ENCODE measurements at places on chromosomes 3 and 15.

GRCh38 chr3:177835008-177835407, 637.7 kb upstream of the TBL1XR1 start:
- peaks cover 4% of the 10 kb centered on the region for H3K4me1 ChIP-seq
- no peaks in the 10 kb centered on the region for H3K36me3 ChIP-seq
- H3K27ac ChIP-seq: no peak overlapping the region
- peaks cover 2% of the 10 kb centered on the region for H3K27me3 ChIP-seq
- no peak overlapping the region for H3K4me3 ChIP-seq
- no peak for DNase-seq

GRCh38 chr3:193874512-193874911, 261.4 kb upstream of the HES1 start:
- H3K4me1 ChIP-seq: peaks cover 40% of the 10 kb centered on the region
- H3K27me3 ChIP-seq: peaks cover 6% of the 10 kb centered on the region
- no peak overlapping the region for H3K4me3 ChIP-seq
- DNase-seq: no peak
- no peaks in the 10 kb centered on the region for H3K36me3 ChIP-seq

DNA sequence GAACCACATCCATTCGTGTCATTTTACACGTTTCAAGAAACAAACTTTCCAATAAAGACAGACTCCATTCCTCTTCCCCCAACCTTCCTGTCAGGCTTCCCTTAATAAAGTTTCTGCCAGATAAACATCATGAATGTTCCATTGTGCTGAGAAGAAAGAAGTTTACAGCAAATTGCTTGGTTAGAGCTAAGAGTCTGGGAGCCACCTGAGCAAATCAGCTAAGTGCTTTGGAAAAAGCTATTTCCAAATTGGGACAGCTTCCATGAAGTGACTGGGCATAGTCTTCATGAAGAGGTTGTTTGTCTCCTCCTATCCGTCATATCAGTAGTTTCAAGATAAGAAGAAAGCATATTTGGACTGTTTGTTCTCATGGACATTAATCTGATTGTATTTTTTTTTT, 77.0 kb downstream of the MAGI1 start:
- H3K36me3 ChIP-seq: peaks cover 1% of the 10 kb centered on the region
- H3K4me3 ChIP-seq: no peak overlapping the region
- no peak overlapping the region for H3K27ac ChIP-seq
- peaks cover 10% of the 10 kb centered on the region for H3K4me1 ChIP-seq

- no peaks in the 10 kb centered on the region for H3K27me3 ChIP-seq
- H3K4me3 ChIP-seq: no peak overlapping the region
- H3K36me3 ChIP-seq: no peaks in the 10 kb centered on the region
- peak; percentile 22 for DNase-seq
- H3K27ac ChIP-seq: no peak overlapping the region
- peaks cover 3% of the 10 kb centered on the region for H3K4me1 ChIP-seq
Observed at GRCh38 chr3:108489776-108490175, 20.6 kb downstream of the MYH15 start.

GRCh38 chr3:58202917-58203360, 7.8 kb downstream of the DNASE1L3 start:
- DNase-seq: peak; percentile 57
- H3K27me3 ChIP-seq: no peaks in the 10 kb centered on the region
- peaks cover 6% of the 10 kb centered on the region for H3K36me3 ChIP-seq

GRCh38 chr3:67898916-67899315, 244.5 kb upstream of the SUCLG2 start:
- no peaks in the 10 kb centered on the region for H3K36me3 ChIP-seq
- no peak overlapping the region for H3K4me3 ChIP-seq
- no peak overlapping the region for H3K27ac ChIP-seq
- H3K27me3 ChIP-seq: peaks cover 4% of the 10 kb centered on the region
- peaks cover 14% of the 10 kb centered on the region for H3K4me1 ChIP-seq

DNA sequence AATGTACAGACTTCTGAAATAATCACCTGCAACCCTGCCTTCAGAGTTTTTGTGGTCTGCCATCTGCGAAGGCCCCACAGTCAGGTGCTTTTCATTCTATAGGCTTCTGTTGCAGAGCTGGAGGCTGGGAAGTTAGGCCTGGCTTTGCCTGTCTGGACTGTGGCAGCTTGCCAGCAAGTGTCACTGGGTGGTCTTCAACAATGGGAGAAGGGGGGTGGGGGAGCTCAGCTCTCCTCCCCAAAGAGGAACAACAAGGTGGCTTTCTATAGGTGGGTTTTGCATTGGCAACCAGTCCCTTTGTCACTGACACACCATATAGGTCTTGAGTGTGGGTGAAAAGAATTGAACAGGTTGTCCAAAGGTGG, 7.3 kb downstream of the BOC start:
- H3K36me3 ChIP-seq: no peaks in the 10 kb centered on the region
- H3K27me3 ChIP-seq: peaks cover 29% of the 10 kb centered on the region
- no peak for DNase-seq
- no peak overlapping the region for H3K4me3 ChIP-seq

DNA sequence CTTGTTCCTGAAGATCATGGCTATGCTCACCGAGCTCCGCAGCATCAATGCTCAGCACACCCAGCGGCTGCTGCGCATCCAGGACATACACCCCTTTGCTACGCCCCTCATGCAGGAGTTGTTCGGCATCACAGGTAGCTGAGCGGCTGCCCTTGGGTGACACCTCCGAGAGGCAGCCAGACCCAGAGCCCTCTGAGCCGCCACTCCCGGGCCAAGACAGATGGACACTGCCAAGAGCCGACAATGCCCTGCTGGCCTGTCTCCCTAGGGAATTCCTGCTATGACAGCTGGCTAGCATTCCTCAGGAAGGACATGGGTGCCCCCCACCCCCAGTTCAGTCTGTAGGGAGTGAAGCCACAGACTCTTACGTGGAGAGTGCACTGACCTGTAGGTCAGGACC, 35.2 kb downstream of the NR1I2 start:
- H3K27ac ChIP-seq: no peak overlapping the region
- no peak overlapping the region for H3K4me3 ChIP-seq
- no peaks in the 10 kb centered on the region for H3K4me1 ChIP-seq
- H3K36me3 ChIP-seq: no peaks in the 10 kb centered on the region
- peaks cover 6% of the 10 kb centered on the region for H3K27me3 ChIP-seq
- no peak for DNase-seq

DNA sequence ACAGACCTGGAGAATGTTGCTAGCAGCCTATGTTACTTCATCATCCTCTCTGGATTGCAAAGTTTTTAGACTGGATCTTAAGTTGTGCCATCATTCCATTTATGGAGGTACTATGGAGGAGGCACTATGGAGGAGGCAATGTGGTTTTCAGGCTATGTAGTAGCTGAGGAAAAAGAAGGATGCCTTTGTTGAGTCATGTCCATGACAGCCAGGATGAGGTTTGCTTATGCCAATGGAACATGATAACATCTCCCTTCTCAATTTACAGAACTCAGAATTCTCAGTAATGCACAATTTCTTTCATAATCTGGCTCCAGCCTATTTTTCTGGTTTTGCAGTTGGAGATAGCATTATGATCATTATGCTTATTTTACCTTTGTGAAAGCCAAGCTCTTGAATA, 65.9 kb upstream of the TMEM108 start:
- no peaks in the 10 kb centered on the region for H3K36me3 ChIP-seq
- H3K4me3 ChIP-seq: no peak overlapping the region
- DNase-seq: no peak
- H3K27me3 ChIP-seq: no peaks in the 10 kb centered on the region

DNA sequence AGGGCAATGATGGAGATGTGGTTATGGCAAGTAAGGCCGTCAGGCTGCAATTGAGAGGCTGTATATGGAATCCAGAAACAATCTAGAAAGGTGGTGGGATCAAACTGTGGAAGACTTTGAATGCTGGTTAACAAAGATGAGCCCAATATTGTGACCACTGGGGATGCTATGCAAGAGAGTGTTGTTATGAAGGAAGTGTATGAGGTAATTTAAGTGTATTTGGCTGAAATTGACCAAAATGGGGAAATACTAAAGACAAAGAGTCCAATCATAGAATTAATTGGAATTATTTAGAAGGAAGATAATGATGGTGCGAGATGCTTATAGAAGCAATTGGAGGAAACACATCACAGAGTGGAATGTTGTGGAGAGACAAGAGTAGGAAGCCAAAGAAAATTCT, 24.5 kb downstream of the BTLA start:
- peak overlapping the region; percentile 38 for H3K27ac ChIP-seq
- no peaks in the 10 kb centered on the region for H3K27me3 ChIP-seq
- peaks cover 76% of the 10 kb centered on the region for H3K4me1 ChIP-seq
- H3K36me3 ChIP-seq: peaks cover 81% of the 10 kb centered on the region

DNA sequence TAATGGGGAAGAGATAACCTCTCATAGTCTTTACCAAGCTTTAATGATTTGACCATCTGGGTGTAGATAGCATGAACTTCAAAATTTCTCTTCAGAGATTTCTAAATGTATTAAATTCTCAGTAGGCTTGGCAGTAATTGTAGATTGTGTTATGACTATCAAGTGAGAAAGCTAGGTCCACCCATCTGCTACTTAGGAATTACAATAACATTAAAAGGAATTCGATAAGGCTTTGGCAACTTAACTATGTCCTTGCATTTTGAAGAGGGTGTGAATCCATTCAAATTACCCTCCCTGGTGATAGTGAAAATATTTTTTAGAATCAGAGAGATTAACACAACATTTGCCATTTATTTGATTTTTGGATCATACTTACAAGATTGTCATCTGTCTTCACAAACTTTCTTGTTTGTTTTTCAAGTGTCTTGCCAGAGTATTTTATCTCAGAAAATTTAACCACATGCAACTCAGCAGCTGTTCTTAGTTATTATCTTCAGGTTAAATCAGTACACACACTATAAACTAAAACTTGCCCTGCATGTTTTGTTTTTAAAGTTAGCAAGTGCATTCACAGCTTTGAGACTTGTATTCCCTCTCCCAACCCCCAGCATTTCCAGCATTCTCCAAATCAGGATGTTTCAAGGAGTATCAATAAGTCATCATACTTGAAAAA, 69.6 kb upstream of the COL8A1 start:
- H3K4me1 ChIP-seq: no peaks in the 10 kb centered on the region
- H3K36me3 ChIP-seq: no peaks in the 10 kb centered on the region
- no peak overlapping the region for H3K4me3 ChIP-seq
- H3K27me3 ChIP-seq: no peaks in the 10 kb centered on the region
- H3K27ac ChIP-seq: no peak overlapping the region

- H3K27ac ChIP-seq: no peak overlapping the region
- H3K36me3 ChIP-seq: peaks cover 9% of the 10 kb centered on the region
- peaks cover 16% of the 10 kb centered on the region for H3K4me1 ChIP-seq
- DNase-seq: no peak
- no peaks in the 10 kb centered on the region for H3K27me3 ChIP-seq
- H3K4me3 ChIP-seq: no peak overlapping the region
Observed at GRCh38 chr3:191353022-191353777, 22.9 kb upstream of the UTS2B start.

GRCh38 chr3:95394286-95394685, 1331.4 kb downstream of the NSUN3 start:
- no peaks in the 10 kb centered on the region for H3K27me3 ChIP-seq
- H3K36me3 ChIP-seq: no peaks in the 10 kb centered on the region
- DNase-seq: no peak
- H3K27ac ChIP-seq: no peak overlapping the region

DNA sequence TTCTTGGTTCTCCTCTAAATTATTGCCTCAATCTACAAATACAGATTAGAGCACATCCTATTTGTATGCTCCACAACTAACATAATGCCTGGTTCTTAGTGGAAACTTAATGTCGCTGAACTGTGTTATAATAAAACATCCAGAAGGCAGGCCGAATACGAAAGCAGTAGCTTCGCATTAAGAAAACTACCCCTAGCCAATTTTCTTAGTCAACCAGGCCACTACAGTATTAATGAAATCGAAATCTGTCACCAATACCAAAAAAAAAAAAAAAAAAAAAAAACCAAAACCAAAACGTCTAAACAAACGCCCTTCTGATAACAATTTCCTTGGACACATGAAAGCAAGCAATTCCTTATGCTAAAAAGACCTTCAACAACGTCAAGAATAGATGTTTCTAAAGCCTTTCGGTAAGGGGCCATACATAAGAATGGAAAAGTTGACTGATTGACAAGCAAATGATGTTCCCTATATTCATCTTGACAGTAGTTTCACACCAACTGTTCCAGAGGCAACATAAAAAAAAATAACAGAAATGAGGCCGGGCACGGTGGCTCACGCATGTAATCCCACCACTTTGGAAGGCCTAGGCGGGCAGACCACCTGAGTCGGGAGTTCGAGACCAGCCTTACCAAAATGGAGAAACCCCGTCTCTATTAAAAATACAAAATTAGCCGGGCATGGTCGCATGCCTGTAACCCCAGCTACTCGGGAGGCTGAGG, 1.3 kb downstream of the DENND6A start:
- peaks cover 39% of the 10 kb centered on the region for H3K4me1 ChIP-seq
- H3K27ac ChIP-seq: peak overlapping the region; percentile 92
- peak overlapping the region; percentile 85 for H3K4me3 ChIP-seq
- no peaks in the 10 kb centered on the region for H3K27me3 ChIP-seq

DNA sequence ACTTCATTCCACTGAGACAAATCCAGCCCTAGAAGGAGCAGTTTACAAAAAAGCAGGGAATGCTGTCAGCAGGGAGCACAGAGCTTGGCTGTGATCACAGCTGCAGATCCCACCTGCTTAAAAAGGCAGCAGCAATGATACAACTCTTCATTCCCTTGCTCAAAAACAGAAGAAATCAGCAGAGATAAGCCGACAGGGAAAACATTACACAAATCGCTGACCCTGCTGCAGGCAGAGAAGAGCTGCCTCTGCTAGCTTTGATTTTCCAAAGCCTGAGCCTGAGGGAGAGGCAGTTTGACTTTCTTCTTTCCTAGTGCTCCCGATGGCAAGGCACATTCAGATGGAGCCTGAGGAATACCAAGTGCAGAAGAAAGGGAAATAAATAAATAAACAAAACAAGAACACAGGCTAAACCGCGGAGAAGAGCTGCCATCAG, 80.2 kb downstream of the SHQ1 start:
- no peak overlapping the region for H3K27ac ChIP-seq
- peaks cover 4% of the 10 kb centered on the region for H3K4me1 ChIP-seq
- H3K4me3 ChIP-seq: no peak overlapping the region
- no peak for DNase-seq
- peaks cover 57% of the 10 kb centered on the region for H3K36me3 ChIP-seq
- peaks cover 47% of the 10 kb centered on the region for H3K27me3 ChIP-seq

GRCh38 chr3:4297486-4297885, 5.7 kb upstream of the SETMAR start:
- H3K4me1 ChIP-seq: peaks cover 5% of the 10 kb centered on the region
- H3K4me3 ChIP-seq: no peak overlapping the region
- H3K27ac ChIP-seq: no peak overlapping the region
- DNase-seq: no peak
- H3K36me3 ChIP-seq: peaks cover 3% of the 10 kb centered on the region

GRCh38 chr3:189655617-189656016, 24.4 kb downstream of the TP63 start:
- no peaks in the 10 kb centered on the region for H3K4me1 ChIP-seq
- no peak for DNase-seq
- no peak overlapping the region for H3K4me3 ChIP-seq

- no peaks in the 10 kb centered on the region for H3K36me3 ChIP-seq
- peaks cover 23% of the 10 kb centered on the region for H3K27me3 ChIP-seq
- no peaks in the 10 kb centered on the region for H3K4me1 ChIP-seq
- no peak for DNase-seq
Observed at GRCh38 chr15:100438570-100438969, 90.2 kb downstream of the CERS3 start.

- no peak for DNase-seq
- peak overlapping the region; percentile 50 for H3K4me3 ChIP-seq
Observed at GRCh38 chr15:76343313-76343996, 6.9 kb downstream of the ISL2 start.
